ENCODE measurements at places on chromosomes 5 and 9.

DNA sequence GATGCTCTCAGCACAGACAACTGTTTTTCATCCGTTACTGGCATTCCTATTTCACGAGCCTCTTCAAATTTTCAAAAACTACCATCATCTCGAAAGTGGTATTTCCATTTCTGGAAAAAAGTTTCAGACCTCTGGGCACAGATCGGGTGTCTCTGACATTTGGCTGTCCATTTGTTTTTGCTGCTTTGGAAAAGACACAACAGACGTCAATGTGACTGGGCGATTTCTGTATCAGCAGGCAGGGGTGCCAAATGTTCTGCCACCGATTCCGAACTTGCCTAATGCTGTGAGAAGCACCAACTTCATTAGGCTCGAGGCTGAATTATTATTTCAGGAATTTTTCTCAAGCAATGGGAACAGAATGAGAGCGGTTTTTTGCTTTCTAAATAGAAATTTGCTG is 105.6 kb downstream of the ARSB start:
- DNase-seq, result no peak

GRCh38 chr5:149317281-149318048 is 27.8 kb upstream of the GRPEL2 start:
- peak; percentile 58 for DNase-seq

GRCh38 chr5:158881091-158881880 is 218.4 kb downstream of the EBF1 start:
- no peak for DNase-seq

GRCh38 chr9:126485662-126486061 is 128.1 kb upstream of the LMX1B start:
- no peak for DNase-seq

DNA sequence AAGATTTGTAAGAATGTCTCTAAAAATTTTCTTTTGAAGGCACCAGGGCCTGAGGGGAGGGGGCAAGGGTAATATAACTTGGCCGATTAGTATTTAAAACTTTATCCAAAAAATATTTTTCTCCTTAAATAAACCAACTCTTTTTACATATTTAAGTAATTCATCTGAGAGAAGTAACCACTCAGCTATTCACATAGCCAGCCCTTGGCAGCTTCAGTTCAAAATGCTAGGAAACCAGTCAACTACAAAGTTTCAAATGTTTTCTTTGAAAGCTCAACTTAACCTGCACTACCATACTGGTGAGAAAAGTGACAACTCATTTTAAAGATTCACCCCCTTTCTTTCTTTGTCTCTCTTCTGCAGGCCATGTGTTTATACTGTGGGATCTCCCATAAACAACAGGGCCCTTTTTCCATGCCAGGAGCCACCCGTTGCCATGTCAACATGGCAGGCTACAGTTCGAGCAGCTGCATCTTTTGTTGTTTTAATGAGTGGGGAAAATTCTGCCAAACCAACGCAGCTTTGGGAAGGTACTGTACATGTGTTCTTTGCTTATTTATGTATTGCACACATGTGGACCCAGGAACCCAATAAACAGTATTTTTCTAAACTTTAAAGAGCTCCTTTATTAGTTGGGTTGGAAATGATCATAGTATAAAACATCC is 46.3 kb downstream of the AOPEP start:
- DNase-seq, result peak; percentile 80

DNA sequence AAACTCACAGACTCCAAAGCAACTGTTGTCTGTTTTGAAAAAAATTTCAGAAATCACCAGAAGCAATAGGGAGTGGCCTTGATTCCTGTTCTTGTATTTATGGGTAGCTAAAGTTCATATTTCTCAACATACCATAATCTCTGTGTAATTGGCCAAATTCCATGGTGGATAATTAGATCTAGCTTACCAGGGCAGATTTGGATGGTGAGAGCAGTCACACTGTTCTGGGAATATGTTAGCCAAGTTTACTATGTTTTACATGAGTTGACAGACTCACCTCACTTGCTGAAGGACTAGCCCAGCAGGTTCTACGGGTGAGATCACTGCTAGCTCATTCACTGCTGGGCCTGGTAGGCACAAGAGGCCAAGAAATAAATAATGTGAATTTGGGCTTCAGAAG is 32.7 kb upstream of the CDKN2B start:
- no peak for DNase-seq

DNA sequence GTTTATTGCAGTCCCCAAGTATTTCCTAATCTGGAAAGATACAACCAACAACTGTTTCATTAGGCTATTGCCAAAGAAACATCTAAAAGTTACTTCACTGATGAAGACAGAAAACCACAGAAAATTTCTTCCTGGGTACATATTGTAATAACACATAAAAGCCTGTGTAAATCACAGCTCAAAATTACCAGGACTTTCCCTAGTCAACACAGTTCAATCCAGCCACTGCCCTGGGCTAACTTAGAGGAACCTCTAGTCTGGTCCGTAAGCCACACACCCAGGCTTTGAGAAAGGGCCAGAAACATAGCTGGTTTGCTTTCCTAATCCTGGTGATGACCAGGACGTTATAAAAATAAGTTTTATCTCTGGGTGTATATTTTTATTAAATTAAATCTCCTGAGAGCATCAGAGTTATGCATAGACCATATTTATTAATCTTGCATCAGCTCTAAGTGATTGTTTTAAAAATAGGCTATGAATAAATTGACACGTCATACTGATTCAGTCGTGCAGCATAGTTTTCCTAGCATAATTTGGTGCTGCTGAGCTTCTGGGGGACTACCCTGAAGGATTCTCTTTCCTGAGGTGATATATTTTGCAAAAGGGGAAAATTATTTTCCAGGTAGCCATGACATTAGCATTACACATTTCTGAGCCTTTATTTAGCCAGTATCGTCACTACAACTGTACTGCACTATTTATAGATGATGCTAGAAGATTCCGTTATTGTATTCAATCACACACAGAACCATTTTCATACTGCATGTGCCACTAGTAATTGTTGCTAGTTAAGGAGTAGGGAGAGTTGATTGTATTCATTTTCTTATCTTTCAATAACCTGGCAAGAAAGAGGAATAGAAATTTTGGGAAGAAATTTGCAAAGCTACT is 12.6 kb upstream of the MUSK start:
- DNase-seq, result no peak
